ENCODE measurements at places on chromosomes 13 and 19.
A peak's percentile ranks its signal among the peaks of the same experiment; 100 is the strongest.

DNA sequence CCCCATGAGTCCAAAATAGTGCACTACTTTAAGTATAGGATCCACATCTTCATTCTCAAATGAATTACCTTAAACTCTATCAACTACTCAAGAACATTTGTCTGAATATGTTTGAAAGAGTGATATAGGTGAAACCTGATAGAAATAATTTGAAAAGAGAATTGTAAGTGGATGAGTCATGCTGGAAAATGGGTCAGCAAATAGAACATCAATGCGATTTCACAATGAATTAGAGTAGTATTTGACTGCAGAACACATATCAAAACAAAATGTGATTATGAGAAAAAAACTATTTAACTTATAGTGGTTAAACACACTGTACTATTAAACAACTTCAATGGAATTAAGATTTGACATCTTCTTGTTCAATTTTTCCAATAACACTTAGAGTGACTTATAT is 300.6 kb upstream of the KLHL1 start:
- DNase-seq, result no peak

- no peak for DNase-seq
Measured at GRCh38 chr19:35318679-35319448, 10.1 kb upstream of the CD22 start.

- DNase-seq, result no peak
Measured at GRCh38 chr19:47633517-47633916, 24.6 kb downstream of the BICRA start.

- no peak for DNase-seq
Measured at GRCh38 chr19:39212375-39212742, 8.3 kb upstream of the SYCN start.

DNA sequence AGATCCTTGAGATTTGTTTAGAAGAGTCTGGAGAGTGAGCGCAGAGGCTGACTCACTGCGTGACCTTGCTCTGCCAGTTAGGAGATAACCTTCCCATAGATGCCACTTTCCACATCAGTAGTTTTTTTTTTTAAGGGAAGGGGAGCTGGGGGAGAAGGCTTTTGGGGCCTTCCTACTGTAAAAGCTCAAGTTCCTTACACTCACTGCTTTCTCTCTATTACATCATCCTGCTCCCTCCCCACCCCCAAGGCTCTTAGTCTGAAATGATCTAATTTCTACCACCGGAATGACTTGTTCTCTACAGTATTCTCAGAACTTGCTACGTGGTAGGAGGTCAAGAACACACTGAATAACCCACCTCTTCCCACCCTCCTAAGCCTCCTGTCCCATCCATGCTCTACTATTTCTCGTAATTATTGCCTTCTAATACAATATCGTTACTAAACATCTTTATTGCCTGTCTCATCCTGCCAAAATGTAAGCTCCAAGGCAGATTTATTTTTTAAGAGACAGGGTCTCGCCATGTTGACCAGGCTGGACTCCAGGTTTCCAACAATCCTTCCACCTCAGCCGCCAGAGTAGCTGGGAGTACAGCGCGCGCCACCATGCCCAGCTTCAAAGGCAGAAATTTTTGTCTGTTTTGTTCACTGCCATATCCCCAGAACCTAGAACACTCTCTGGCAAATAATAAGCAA is 1.2 kb downstream of the LONP1 start:
- DNase-seq, result no peak

DNA sequence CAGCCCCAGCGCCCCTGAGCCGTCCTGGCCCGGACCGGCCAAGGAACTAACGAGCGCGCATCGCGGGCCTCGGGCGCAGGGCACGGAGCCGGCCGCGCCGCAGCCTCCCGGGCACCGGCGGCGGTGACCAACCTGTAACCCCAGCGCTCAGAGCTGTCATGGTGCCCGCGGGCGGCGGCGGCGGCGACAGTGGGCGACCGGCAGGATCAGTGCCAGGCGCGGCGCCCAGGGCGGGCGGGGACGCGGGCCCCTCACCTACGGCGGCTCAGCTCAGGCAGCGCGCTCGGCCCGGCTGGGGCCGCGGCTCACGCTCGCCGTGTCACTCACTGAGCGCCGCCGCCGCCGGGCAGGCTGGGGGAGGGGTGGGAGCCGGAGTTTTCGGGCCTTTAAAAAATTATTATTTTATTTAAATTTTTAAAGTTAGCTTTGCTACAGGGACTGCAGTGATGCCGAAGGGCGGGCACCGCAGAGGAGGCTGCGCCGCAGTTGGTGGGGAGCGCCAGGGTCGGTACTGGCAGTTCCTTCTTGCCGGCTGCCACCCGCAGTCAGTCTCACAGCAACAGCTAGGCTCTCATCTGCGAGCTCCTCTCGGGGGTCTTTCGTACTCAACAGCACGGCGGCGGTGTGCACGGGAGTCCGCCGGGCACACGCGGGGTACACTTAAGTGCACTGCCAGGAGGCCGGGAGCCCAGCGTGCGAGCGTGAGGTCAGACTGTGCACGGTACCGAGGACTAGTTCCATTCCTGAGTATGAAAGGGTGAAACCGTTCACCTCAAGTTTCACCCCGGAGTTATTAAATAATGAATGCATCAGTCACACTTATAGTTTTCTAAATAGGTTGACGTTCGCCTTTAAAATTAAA is at the start of gene NALCN:
Gene NALCN (minus strand): TSS at position 328 of the 862 bp plus-strand sequence. CDS start 17,382 bp downstream, outside the sequence.
- DNase-seq, result no peak

- no peak for DNase-seq
Measured at GRCh38 chr19:8001651-8001994, 3.8 kb downstream of the ELAVL1 start.

DNA sequence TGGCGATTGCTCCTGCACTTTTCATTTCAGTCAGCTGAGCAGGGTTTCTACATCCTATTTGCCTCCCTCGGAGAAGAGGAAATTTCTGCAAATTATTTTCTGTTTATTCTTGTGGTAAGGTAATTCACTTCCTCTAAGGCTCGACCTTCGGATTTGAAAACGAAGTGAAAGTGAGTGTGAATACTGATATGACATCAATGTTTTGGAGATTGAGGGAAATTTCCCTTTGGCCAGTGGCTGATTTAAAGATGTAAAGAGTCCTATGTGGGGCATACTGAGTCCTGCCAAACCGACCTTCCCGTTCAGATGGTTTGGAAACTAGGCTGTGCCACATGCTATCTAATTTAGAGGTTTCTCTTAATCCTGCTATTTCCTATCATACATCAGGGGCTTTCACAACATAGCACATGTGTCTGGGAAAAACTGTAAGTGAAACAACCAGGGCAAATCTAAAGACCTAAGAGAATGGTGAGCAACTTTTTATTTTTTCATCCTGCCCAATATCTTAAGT is 112.3 kb downstream of the POSTN start:
- no peak for DNase-seq

- DNase-seq, result no peak
Measured at GRCh38 chr13:73520566-73521289, 461.9 kb downstream of the KLF5 start.

GRCh38 chr19:46056536-46056935 is 15.7 kb upstream of the IGFL4 start:
- DNase-seq, result no peak

- DNase-seq, result no peak
Measured at GRCh38 chr13:112244061-112244460, 132.1 kb upstream of the SPACA7 start.

GRCh38 chr19:6753178-6754031 is 13.8 kb downstream of the SH2D3A start:
- DNase-seq, result peak; percentile 99

DNA sequence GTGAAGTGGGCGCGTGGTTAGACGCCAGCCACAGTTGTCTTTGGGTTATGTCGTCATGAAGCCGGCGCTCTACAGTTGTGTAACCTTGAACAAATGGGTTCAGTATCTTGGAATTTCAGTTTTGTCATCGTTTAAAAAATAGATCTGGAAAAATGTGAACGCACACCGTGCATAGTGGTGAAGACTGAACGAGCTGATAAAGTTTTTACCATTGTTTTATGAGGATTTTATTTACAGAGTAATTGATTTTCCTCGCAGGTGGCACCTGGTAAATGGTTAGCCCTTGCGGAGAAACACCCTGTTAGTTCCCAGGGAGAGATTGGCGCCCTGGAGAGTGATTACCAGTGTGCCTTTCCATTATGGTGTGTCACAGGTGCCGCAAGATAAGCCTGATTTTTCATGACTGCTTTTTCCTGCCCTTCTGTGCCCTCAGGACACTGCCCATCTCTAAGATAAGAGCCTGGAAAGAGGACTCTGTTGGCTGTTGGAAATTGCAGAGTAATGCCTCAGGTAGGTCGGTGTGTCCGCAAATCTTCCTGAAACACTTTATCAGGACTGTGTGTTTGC is 577 bp downstream of the ZNF181 start:
- no peak for DNase-seq

- DNase-seq, result no peak
Measured at GRCh38 chr13:48906200-48906599, 69.5 kb upstream of the FNDC3A start.

- DNase-seq, result no peak
Measured at GRCh38 chr19:20928371-20928770, 5.3 kb downstream of the ZNF85 start.

- no peak for DNase-seq
Measured at GRCh38 chr13:21413013-21413412, 46.1 kb downstream of the ZDHHC20 start.

DNA sequence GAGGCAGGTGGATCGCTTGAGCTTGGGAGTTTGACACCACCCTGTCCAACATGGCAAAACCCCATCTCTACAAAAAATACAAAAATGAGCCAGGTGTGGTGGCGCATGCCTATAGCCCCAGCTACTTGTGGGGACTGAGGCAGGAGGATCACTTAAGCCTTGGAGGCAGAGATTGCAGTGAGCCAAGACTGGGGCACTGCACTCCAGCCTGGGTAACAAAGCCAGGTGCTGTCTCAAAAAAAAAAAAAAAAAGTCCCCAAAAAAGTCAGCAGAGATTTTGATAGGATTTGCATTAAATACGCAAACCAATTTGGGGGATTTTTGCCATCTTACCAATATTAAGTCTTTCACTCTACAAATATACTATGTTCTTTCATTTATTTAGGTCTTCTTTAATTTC is 21.7 kb upstream of the RPL21 start:
- no peak for DNase-seq

DNA sequence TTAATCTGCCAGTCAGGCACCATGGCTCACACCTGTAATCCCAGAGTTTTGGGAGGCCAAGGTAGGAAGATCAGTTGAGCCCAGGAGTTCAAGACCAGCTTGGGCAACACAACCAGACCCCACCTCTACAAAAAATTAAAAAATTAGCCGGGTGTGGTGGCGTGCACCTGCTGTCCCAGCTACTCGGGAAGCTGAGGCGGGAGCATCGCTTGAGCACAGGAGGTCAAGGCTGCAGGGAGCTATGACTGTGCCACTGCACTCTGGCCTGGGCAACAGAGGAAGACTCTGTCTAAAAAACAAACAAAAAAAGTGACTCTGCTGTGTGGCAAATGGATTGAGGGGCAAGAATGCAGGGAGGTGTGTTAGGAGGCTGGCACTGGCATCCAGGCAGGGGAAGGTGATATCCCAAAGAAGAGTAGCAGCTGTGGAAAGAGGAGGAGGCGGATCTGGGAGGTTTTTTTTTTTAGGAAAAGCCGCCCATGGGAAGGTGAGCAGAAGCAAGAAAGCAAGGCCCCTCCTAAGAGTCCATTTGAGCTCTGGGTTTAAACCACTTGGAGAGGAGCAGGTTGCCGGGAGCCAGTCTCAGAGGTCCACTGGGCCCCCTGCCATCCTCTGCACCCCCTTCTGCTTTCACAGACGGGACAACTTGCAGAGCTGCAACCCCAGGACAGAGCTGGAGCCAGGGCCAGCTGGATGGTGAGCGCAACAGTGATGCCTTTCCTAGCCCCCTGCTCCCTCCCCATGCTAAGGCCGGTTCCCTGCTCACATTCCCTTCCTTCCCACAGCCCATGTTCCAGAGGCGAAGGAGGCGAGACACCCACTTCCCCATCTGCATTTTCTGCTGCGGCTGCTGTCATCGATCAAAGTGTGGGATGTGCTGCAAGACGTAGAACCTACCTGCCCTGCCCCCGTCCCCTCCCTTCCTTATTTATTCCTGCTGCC is 2.1 kb downstream of the HAMP start:
- no peak for DNase-seq

DNA sequence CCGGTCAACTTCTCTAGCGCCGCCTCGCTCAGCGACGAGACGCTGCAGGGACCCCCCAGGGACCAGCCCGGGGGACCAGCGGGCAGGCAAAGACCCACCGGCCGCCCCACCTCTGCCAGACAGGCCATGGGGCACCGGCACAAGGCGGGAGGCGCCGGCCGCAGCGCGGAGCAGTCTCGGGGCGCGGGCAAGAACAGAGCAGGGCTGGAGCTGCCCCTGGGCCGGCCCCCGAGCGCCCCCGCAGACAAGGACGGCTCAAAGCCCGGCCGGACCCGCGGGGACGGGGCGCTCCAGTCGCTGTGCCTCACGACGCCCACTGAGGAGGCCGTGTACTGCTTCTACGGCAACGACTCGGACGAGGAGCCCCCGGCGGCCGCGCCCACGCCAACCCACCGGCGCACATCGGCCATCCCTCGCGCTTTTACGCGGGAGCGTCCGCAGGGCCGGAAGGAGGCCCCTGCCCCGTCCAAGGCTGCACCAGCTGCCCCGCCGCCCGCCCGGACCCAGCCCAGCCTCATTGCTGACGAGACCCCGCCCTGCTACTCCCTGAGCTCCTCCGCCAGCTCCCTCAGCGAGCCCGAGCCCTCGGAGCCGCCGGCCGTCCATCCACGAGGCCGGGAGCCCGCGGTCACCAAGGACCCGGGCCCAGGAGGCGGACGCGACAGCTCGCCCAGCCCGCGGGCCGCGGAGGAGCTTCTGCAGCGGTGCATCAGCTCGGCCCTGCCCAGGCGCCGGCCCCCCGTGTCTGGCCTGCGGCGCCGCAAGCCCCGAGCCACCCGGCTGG is 11.3 kb downstream of the C19orf25 start:
- DNase-seq, result no peak

DNA sequence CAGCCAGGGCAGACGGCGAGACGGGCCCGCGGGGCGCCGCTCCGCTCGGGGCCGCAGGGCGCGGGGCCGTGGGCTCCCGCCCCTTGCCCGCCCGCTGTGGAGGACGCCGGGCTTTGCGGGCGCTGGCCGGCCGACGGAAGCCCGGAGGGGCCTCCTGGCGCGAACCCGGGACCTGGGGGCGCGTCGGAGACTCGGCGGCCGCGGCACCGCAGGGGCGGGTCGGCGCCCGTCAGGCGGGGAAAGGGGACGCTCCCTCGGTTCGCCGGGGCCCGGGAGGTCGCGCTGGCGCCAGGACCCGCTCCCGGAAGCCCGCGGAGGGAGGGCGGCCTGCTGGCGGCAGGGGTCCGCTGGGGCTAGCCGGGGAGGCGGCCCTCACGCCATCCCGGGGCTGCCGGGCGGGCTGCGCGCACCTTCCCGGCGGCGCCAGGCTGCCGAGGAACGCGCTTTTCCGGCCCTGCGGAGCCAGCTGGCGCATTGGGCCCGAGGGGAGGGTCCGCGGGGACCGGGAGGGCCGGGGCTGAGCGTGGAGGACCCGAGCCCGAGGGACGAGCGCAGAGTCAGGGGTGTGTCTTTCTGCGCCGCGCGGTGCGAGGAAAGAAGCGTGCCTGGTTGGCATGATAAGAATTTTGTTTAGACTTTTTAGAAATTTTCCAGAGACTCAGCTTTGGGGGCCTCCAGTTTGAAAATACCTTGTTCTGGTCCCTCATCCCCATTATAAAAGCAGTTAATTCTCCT is 511 bp downstream of the GARRE1 start:
- peak; percentile 57 for DNase-seq

GRCh38 chr13:112068540-112069060 is 1.7 kb downstream of the SOX1 start:
- DNase-seq, result no peak

- no peak for DNase-seq
Measured at GRCh38 chr13:75804605-75805004, 168.5 kb downstream of the LMO7 start.

Data from GM19239 (cell line).